NCI-H1417 treated with DMSO at 0.1 percent for 48 hours (cell line): ENCODE measurements at places on chromosomes 12 and 14.

GRCh38 chr12:5177731-5178130, 134.1 kb downstream of the KCNA5 start:
- DNase-seq, result no peak

DNA sequence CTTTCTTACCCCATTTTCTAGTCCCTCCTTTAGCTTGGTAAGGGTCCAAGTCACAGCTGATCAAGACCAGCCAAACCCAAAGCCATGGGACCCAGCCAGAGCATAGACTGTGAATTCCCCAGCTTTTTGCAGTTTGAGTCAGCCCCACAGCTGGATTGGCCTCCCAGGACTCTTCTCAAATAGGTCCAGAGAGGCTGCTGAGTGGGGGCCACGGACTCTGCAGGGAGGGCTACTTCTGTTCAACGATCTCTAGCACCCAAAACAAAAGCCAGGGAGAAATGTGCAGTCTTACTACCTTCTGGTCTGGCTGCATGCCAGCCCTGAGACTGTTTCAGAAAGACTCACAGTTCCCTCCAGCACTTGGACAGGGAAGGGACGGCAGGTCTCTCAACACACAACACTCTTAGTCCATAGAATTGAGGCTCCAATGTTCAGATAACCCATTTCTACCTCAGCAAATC, 1.6 kb downstream of the VDR start:
- no peak for DNase-seq

- DNase-seq, result no peak
Observed at GRCh38 chr12:71069311-71069710, 88.5 kb downstream of the TSPAN8 start.

DNA sequence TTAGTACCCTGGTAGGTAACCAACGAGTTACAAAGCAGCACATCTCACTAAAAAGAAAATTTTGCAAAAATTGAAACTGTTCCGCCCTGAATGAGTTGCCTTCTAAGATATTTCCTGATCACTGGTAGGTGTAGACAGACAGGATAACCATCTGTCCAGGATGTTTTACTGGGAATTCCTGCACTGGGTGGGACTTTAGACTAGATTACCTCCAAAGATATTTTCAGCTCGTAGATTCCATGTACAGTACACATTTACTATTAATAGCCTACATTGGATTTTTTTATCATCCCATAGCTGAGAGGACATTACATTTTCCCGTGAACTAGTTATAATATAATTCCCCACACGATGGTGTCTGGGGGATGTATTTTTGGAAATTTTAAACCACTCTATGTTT, 139.6 kb downstream of the DYRK2 start:
- no peak for DNase-seq

DNA sequence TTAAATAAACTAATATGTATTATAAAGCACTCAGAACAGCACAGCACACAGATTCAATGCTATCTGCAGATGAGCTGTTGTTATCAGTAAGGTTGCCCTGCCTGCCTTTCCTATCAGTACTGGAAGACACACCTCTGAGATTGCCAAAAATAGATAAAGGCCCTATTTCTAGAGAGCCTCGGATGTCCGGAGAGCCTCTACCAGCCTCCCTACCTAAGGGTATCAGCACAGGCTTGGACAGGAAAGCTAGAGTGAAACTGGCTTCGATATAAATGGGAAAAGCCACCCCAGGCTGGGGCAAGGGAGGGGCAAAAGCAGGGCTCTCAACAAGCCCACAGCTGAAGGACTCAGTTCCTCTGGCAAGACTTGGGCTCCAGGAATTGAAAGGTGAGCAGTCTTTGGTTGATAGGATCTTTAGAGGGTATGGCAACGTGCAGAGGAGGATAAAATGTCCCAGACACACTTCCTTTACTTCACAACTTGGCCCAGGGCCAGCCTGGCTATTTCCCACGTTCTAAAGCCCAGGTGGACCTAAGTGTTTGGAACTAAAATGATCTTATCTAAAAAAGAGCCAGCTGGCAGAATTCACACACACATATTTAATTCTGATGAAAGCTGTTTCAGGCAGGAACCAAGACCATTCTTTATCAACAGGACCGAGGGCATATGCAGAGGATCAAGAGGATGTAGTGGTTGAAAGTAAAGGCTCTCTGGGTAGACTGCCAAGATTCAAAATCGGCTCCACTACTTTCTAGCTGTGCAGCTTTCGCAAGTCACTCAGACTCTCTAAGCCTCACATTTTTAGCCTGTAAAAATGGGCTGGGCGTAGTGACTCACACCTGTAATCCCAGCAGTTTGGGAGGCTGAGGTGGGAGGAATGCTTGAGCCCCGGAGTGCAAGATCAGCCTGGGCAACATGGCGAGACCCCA, 37.8 kb upstream of the ITPR2 start:
- no peak for DNase-seq

DNA sequence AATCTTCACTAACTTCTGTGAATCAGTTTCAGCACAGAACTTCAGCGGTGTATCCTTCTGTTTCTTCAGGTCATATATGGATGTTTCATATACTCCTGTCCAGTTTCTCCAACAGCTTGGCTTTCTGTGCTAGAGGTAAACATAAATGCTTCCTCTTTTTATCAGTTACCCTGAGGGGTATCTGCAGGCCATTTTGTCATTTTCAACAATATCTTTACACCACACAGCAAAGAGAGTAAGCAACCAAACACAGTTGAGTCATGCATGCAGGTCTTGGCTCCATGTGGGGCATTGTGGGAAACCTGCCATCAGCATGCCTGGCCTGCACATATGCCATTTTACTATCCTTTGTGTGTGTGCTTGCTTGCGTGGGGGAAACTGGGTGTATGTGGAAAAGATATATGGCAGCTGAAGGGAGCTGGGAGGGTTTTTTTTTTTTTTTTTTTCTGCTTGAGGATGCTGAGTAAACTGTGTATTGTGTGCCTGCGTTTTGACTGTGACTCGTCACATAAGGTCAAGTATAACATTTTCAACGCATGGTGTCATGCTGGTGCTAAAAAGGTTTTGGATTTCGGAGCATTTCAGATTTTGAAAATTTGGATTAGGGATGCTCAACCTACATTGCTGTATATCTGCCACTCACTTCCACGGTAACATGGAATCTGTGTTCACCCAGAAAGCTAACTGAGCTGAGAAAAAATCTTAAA, 56.1 kb upstream of the YARS2 start:
- no peak for DNase-seq

DNA sequence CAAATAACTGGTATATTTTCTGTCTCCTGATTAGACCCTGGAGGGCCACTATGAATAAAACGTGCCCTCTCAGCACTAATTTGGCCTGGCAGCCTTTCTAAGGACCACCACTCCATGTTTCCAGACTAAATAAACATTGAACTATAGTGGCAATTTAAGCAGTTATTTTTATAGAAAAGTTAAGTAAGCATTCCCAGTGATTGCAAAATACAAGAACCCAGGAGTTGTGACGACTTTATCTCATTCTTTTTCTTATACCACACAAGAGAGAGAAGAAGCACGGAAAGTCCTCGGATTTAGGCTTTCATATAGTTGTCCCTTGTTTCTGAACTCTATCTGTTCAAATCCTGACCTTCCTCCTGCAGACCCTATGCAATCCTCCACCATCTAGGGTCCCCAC, 23.1 kb upstream of the STRAP start:
- no peak for DNase-seq

GRCh38 chr14:100294963-100295330, 11.3 kb downstream of the SLC25A29 start:
- DNase-seq, result no peak

GRCh38 chr12:47757840-47758583, 668 bp downstream of the RAPGEF3 start:
- DNase-seq, result no peak

DNA sequence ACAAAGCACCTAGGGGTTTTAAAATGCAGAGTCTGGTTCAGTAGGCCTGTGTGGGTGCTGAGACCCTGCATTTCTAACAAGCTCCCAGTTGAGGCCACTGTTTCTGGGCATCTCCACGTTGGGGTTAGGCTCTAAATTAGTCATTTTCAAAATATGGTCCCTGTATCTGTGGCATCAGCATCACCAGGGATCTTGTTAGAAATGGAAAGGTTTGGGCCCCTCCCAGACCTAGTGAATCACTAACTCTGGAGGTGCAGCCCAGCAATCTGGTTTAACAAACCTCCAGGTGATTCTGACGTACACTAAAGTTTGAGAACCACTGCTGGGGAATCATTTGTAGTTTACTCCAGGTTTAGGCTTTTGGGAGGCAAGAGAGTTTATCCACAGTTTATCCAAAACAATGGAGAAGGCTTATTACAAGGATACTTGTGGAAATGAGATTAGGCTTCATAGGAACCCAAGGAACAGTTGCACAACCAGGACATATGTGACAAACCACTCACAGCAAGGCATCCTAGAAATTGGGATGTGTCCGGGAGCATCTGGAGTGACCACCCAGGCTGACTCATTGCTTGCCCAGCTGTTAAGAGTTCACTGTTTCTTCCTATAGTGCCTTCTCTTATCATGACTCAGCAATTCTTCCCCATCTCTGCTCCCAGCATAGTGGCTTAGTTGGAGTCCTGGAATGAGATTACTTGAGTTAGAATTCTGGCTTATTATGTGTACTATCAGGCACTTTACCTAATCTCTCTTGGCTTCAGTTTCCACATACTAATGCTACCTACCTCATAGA, 71.6 kb upstream of the STXBP6 start:
- no peak for DNase-seq

DNA sequence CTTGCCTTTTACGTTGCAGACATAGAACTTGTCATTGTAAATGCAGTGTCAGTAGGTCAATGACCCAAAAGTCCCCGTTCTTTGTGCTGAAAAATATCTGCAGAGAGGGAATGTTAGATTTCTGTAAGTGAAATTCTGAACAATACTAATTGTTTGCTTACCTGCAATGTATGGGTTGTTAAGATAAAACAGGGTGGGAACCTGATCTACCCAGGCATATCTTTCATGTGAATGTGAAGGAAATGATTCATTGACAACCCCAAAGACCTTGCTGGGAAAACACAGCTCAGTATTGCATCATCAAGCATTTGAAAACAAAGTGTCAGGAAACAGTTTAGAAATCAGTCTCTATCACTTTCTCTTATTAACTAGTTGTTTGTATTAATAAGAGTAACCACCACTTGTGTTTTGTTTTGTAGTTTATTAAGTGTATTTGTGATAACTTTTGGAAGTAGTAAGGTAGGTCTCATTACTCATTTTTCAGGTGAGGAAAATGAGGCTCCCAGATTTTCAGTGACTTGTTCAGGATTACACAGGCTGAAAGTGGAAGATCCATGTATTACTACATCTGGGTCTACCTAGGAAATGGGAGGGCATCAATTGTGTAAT, 57.9 kb upstream of the SLC38A2 start:
- DNase-seq, result no peak

GRCh38 chr12:104638218-104638850, 181.6 kb downstream of the CHST11 start:
- no peak for DNase-seq

GRCh38 chr12:88600272-88600671, 20.0 kb upstream of the KITLG start:
- DNase-seq, result no peak

- DNase-seq, result no peak
Observed at GRCh38 chr12:75553398-75553797, 42.0 kb upstream of the KRR1 start.

DNA sequence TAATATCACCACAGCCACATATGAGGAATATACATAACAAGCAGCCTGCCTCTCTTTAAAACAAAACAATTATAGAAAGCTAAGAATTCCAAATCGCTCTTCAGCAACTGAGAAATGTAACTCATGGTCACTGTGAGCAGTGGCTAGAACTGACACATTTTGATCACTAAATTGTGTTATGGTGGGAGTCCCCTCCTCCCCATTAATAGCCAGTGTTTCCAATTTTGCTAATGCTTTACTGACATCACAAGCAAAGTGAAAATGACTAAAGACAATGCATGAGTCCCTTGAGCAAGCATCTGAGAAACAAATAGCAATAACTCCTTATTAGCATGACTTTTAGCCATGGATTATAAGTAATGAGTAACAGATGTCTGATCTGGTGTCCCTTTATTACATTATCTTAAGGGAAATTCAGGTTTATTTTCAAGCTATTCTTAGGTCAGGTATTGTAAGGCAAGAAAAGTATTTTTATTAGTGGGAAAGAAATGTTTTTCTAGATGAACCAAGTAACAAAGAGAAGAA, 148.3 kb downstream of the KCNH5 start:
- no peak for DNase-seq

- DNase-seq, result peak; percentile 74
Observed at GRCh38 chr12:72346363-72346944, 74.3 kb downstream of the TRHDE start.

DNA sequence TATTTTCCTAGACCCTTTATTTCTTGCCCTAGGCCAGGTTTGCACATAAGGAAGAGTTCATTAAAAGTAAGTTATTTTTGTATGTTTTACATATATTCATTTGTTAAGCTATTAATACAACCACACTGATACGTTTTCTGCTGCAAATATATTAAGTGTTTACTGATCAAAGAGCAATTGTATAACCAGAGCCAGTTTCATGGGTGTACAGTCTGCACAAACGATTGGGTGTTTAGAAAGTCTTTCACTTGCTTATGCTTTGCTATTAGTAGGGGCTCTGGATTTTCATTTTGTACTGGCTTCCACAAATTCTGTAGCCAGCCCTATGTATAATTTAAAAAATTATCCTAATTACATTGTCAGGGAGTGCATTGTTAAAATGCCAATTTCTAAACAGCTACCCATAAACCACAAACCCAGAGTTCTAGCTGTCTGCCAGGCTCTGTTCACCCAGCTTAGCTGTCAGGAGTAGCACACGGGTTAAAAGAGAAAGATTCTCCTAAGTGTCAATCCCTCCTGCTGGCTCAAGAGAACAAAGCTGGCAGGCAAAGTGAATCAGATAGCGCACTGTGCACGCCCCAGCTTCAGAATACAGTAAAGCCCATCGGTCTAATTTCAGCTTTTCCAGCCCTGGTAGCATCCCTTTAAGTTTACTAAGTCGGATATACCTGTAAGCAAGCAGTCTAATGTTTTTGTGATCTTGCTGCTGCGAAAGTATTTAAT, 151.0 kb upstream of the LMO3 start:
- DNase-seq, result peak; percentile 24

DNA sequence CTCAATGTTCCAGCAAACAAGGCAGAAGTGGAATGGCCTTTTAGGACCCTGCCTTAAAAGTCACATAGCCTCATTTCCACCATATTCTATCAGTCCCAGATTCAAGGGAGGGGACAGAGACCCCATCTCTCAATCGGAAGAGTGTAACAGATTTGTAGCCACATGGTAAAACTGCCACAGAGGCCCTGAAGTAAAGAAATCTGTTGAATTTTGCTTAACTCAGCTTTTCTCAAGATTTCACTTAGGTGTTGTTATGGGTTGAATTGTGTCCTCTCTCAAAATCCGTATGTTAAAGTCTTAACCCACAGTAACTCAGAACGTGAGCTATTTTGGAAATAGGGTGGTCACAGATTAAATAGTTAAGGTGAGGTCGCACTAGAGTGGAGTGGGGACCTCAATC, 22.7 kb upstream of the CCDC60 start:
- DNase-seq, result no peak

DNA sequence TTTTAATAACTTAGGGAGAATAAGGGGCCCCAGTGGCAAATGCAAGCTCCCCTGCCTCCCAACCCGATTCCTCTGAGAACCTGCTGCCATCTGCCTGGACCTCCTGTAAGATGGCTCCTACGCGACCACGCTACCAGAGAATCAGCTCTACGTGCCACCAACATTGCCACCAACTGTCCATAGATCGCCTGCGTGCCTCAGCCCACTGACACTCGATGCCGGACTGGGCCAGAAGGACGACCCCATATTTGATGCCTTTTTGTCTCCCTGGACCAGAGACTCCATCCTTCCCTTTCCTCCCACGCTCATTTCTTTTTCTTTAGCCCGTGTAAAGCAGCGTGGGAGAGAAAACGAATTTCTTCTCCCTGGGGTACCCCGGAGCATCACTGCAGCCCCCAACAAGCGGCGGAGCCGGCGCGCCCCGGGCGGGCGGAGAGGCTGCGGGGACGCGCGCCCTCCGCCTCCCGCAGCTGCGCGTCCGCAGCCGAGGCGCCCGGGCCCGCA, 565 bp upstream of the KLHL42 start:
- peak; percentile 51 for DNase-seq
